Osteoblast (primary cell): ENCODE measurements at places on chromosomes 7 and 10. TPM values are rescaled to one million over a fixed set of nuclear protein-coding genes. Genes with fewer than 3 reads are reported as not detected.

GRCh38 chr10:127250031-127250430 is 53.6 kb upstream of the INSYN2A start:
- H3K27ac ChIP-seq = no peak overlapping the region
- H3K27me3 ChIP-seq = no peaks in the 10 kb centered on the region
- DNase-seq = no peak
- H3K4me1 ChIP-seq = no peaks in the 10 kb centered on the region

DNA sequence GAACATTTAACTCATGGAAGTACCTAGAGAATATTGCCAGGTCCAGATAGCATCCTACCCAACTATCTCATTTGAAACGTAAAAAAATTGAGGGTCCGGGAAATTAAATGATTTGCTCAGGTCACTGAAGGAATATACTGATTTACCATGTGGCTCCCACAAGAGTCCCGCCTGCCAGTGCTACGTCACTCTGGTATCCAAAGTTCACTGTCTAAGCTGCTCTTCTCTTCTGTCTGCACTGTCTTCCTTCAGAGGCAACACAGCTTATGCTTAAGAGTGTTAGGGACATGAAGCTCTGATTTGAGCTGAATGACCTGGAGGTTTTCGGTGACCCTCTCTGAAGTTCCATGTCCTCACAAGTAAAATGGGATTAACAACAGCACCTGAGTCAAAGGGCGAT is 114.6 kb downstream of the PDE1C start:
- H3K36me3 ChIP-seq = no peaks in the 10 kb centered on the region
- H3K4me3 ChIP-seq = no peak overlapping the region
- no peak for DNase-seq
- no peaks in the 10 kb centered on the region for H3K27me3 ChIP-seq
- peak overlapping the region; percentile 6 for H3K27ac ChIP-seq
- peaks cover 38% of the 10 kb centered on the region for H3K4me1 ChIP-seq

GRCh38 chr10:68586606-68587305 is 26.6 kb downstream of the TET1 start:
- peaks cover 14% of the 10 kb centered on the region for H3K4me1 ChIP-seq
- no peaks in the 10 kb centered on the region for H3K27me3 ChIP-seq
- H3K36me3 ChIP-seq = no peaks in the 10 kb centered on the region

Gene TFPI2
- 8.7 and 10.6 TPM in 2 replicates for total RNA-seq

DNA sequence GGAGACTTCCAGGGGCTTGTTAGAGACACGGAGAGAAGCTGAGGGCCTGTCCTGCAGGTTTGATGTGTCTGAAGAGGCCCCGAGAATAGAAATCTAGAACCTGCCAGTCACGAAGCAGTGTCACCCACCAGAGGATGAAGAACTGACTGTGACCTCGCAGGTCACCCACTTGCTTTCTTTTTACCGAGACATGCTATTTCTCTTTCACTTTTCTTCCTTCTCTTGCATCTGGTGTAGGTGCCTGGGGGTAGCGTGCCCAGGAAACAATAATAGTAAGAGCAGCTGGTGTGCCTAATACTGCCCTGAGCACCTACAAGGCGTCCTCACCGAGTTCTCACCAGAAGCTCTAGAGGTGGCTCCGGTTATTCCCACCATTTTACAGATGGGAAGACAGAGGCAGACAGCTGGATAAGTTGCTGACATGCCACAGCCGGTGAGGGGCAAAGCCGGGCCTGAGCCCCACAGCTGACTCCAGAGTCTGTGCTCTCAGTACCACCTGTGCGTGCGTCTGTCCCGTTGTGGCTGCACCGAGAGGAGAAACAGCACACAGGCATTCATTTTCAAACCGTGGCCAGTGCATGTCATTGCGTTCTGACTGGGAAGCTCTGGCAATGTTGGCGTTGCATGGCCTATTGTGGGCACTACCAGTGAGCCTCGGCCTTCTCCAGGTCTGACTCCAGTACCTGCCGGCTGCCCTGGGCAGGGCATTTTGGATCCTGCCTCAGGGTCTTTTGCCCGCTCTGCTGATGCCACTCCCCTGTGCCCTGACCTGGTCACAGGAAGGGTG is 7.8 kb downstream of the CHST3 start:
- H3K4me3 ChIP-seq = no peak overlapping the region
- peaks cover 79% of the 10 kb centered on the region for H3K4me1 ChIP-seq
- H3K36me3 ChIP-seq = peaks cover 12% of the 10 kb centered on the region
- H3K27ac ChIP-seq = peak overlapping the region; percentile 46
- no peaks in the 10 kb centered on the region for H3K27me3 ChIP-seq
- DNase-seq = no peak

DNA sequence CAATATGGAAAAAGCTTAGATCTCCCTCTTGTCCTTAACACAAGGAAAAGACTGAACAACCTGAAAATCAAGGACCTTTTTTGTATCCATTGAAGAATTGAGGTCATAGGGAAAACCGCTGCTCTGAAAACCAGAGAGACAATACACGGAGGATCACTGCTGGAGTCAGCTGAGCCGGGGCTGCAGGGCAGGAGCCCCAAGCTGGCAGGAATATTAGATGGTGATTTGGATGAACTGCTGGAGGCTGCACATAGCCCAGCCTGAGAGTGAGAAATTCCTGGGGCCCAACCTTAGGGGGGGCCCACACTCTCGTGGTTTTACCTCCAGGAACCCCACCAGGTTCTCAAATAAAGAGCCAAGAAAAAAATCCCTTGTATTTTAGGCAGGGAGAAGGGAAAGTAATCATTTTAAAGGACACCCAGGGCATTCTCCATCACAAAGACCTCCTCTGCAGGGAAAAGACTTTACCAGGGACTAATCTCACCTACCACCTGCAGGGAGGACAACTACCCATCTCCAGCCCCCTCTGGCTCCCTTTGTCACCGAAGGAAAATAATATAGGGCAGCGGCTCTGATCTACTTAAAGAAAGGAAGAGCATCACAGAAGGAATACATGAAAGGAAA is 55.4 kb upstream of the RNF32 start:
- no peaks in the 10 kb centered on the region for H3K27me3 ChIP-seq
- no peak overlapping the region for H3K4me3 ChIP-seq
- no peaks in the 10 kb centered on the region for H3K4me1 ChIP-seq
- H3K36me3 ChIP-seq = no peaks in the 10 kb centered on the region

- H3K27ac ChIP-seq = no peak overlapping the region
- peaks cover 11% of the 10 kb centered on the region for H3K4me1 ChIP-seq
- peak; percentile 62 for DNase-seq
- no peaks in the 10 kb centered on the region for H3K27me3 ChIP-seq
Observed at GRCh38 chr7:1104516-1105179, 16.7 kb downstream of the GPER1 start.

Gene LRRC4
- total RNA-seq = 0.29 and 0.72 TPM in 2 replicates

Gene BTBD16
- not detected in 2 replicates for total RNA-seq

DNA sequence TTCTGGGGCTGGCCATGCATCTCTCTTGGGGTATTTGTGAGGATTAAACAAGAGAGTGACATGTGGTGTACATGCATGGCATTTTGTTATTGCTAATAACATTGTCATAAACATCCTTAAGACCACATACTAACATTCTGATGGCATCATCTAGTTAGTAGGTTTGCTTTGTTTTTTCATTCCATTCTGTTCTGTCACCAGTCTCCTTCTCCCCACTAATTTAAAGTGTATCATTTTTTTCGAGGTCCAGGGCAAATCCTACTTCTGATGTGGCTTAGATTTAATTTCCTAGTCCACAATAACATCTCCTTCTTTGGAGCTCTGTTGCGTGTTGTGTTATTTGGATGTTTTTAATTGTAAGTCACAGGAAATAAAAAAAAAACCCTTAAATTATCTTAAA is 248.1 kb downstream of the LRMDA start:
- peaks cover 4% of the 10 kb centered on the region for H3K4me1 ChIP-seq
- H3K27me3 ChIP-seq = no peaks in the 10 kb centered on the region
- no peaks in the 10 kb centered on the region for H3K36me3 ChIP-seq
- H3K4me3 ChIP-seq = no peak overlapping the region
- no peak overlapping the region for H3K27ac ChIP-seq
- DNase-seq = no peak

Gene CALHM3
- not detected in 2 replicates for total RNA-seq

Gene SVOPL
- total RNA-seq = under 0.01 TPM in 1 of 2 replicates, not detected in the other

DNA sequence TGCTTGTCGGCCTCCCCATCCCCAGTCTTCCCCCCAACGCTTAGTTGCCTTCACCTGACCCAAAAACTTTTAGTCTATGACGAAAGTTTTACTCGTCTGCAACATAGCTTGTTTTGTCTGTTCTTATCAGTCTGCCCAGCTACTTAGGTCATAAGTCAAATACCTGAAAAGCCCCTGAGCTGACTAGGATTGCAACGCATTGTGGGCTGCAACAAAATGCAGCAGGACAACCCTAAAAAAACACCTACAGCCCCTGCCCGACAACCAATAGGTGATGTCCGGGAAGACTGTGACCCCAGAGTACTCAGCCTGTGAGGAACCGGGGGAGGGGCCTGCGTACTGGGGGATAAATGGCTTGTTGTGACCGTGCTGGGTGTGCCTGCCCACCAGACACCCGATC is 19.3 kb upstream of the GPER1 start:
- H3K36me3 ChIP-seq = no peaks in the 10 kb centered on the region
- no peak overlapping the region for H3K4me3 ChIP-seq
- DNase-seq = no peak
- peaks cover 5% of the 10 kb centered on the region for H3K4me1 ChIP-seq
- H3K27ac ChIP-seq = no peak overlapping the region
- no peaks in the 10 kb centered on the region for H3K27me3 ChIP-seq

GRCh38 chr10:114908896-114909295 is 29.1 kb upstream of the TRUB1 start:
- H3K27me3 ChIP-seq = no peaks in the 10 kb centered on the region
- no peak for DNase-seq
- peaks cover 10% of the 10 kb centered on the region for H3K4me1 ChIP-seq
- no peaks in the 10 kb centered on the region for H3K36me3 ChIP-seq
- no peak overlapping the region for H3K27ac ChIP-seq

DNA sequence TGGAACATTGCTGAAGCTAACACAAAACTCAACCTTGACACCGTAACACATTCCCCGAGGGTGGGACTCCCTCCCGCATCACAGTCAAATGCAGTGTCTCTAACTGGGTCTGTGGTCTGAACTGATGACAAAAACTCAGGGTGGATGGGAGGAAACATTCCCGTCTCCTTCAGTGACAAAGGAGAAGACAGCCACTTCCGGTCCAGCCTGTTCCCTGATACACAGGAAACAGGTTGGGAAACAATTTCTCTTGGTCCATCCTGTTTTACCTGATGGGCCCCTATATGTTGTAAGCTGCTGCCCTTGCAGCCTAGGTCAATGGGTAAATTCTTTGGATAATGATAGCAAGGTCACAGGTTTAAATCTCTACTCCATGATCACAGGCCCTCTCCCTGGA is 20.4 kb downstream of the SLC13A4 start:
- DNase-seq = no peak
- H3K27me3 ChIP-seq = no peaks in the 10 kb centered on the region
- H3K4me3 ChIP-seq = no peak overlapping the region
- no peaks in the 10 kb centered on the region for H3K4me1 ChIP-seq
- no peak overlapping the region for H3K27ac ChIP-seq

GRCh38 chr10:43870968-43871439 is 222.3 kb upstream of the ZNF32 start:
- H3K36me3 ChIP-seq = no peaks in the 10 kb centered on the region
- H3K27ac ChIP-seq = no peak overlapping the region
- no peak overlapping the region for H3K4me3 ChIP-seq
- no peaks in the 10 kb centered on the region for H3K27me3 ChIP-seq
- H3K4me1 ChIP-seq = peaks cover 22% of the 10 kb centered on the region
- no peak for DNase-seq

Gene HYAL4
- not detected in 2 replicates for total RNA-seq

GRCh38 chr10:71889388-71889987 is 38.4 kb upstream of the PSAP start:
- DNase-seq = no peak
- H3K27me3 ChIP-seq = peaks cover 4% of the 10 kb centered on the region
- H3K4me1 ChIP-seq = peaks cover 11% of the 10 kb centered on the region
- peak overlapping the region; percentile 92 for H3K4me3 ChIP-seq
- no peaks in the 10 kb centered on the region for H3K36me3 ChIP-seq
- H3K27ac ChIP-seq = peak overlapping the region; percentile 82

Gene ATP6V0A4
- total RNA-seq = under 0.01 TPM in 2 replicates

DNA sequence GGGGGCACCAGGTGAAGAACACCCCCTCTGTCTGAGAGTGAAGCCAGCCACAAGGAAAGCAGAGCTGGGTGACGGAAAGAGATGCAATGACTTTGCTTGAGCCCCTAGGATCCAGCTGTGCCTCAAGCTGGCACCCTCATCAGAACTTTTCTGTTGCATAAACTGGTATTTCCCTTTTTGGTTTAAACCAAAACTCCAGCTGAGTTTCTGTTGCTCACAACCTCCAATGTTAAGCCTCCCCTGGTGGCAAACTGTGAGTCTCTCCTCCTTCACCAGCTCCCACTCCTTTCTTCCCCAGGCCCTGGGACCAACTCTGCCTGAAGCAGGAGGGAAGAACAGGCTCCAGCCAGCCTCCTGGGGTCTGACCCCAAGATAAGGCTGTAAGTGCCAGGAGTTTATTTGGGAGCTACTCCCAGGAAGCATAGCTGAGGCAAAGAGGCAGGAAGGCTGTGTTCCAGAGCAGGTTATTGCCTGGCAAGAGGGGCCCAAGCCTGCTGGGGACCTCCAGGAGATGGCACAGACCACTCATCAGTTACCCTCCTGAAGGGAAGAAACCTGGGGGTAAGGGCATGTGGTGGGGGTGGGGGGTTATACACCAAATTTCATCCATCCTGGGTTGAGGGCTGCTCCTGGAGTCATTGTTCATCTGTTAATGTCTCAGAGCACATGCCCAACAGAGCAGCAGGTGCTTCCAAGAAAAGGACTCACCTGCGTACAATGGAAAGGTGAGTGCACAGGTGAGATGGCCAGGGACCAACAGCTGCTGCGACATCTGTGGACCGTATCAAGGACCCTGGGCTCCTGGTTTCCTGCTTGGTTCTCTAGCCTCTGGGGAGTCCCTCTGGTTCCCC is 73.3 kb upstream of the NANOS1 start:
- no peak overlapping the region for H3K27ac ChIP-seq
- no peak for DNase-seq
- no peak overlapping the region for H3K4me3 ChIP-seq
- peaks cover 9% of the 10 kb centered on the region for H3K4me1 ChIP-seq

GRCh38 chr7:89002981-89003956 is 207.7 kb upstream of the TEX47 start:
- no peaks in the 10 kb centered on the region for H3K27me3 ChIP-seq
- no peak overlapping the region for H3K4me3 ChIP-seq
- no peak overlapping the region for H3K27ac ChIP-seq
- no peaks in the 10 kb centered on the region for H3K36me3 ChIP-seq

DNA sequence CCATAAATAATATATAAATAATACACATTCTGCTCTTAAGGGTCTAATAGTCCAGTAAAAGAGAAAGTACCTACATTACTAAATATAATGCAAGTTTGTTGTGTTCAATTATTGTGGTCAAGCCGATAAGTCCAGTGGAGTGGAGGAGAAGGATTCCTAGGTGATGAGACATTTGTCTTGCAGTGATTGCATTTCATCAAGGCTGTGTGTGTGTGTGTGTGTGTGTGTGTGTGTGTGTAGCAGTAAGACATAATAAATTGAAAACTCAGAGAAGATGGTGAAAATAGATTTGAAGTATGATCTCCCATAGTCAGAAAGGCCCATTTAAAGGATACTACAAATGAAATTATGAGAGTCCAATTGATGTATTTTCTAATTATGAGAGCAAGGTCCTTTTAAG is 192.5 kb upstream of the SEMA3C start:
- H3K27ac ChIP-seq = peak overlapping the region; percentile 18
- no peaks in the 10 kb centered on the region for H3K36me3 ChIP-seq
- no peak for DNase-seq
- H3K27me3 ChIP-seq = no peaks in the 10 kb centered on the region
- H3K4me3 ChIP-seq = no peak overlapping the region
